NCI-H774 (cell line): ENCODE measurements at places on chromosomes 16 and 17.

- DNase-seq, result no peak
Measured at GRCh38 chr17:65060631-65061254, 4.2 kb upstream of the GNA13 start.

DNA sequence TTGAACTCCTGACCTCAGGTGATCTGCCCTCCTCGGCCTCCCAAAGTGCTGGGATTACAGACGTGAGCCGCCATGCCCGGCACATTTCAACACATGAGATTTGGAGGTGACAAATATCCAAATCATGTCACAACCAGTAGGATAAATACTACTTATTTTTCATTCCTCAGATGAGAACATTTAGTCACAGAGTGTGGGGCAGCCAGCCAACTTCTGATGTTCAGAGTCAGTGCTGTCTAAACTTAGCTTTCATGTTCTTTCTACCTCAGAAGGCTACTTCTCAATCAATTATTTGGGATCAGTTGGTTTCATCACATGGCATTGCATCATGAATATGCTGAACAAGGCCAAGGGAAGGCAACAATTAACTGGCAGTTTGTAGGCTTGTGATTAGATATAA, 134.5 kb downstream of the CDH13 start:
- DNase-seq, result no peak

- no peak for DNase-seq
Measured at GRCh38 chr16:46743232-46743719, 4.9 kb downstream of the MYLK3 start.

- DNase-seq, result no peak
Measured at GRCh38 chr17:60297760-60298401, 94.1 kb downstream of the USP32 start.

DNA sequence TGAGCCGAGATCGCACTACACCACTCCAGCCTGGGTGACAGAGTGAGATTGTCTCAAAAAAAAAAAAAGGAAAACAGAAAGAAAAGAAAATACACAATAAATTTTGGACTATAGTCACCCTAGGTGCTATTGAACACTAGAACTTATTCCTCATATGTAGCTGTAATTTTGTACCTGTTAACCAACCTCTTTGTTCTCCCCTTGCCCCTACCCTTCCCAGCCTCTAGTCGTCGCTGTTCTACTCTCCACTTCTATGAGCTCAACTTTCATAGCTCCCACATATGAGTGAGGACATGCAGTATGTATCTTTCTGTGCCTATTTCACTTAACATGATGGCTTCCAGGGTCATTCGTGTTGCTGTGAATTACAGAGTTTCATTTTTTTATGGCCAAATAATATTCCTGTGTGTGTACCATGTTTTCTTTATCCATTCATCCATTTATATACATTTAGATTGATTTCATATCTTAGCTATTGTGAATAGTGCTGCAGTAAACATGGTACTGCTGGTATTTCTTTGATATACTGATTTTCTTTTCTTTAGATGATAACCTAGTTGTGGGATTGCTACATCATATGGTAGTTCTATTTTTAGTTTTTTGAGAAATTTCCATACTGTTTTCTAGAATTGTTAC, 28.3 kb downstream of the VPS35L start:
- no peak for DNase-seq

DNA sequence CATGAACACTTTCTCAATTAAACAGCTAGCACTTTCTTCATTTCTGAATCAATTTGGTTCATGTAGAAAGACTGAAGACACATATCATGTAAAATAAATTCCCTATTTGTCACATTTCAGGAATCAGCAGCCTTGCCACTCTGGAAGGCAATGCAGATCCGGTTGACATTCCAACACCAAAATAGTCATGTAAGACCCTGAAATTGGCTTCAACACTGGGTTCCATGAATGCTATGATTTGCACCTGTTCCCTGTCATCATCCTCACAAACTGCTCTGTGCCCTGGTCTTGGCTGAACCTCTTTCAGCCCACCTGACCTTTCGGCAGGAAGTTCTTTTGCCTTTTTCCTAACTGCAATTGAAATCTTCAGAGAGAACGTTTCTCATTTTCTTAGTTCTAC, 156.9 kb downstream of the CDH8 start:
- no peak for DNase-seq
